ENCODE measurements at places on chromosomes 3 and 15.
A peak's percentile ranks its signal among the peaks of the same experiment; 100 is the strongest.

GRCh38 chr3:81463781-81464180 is 297.7 kb downstream of the GBE1 start:
- no peak for DNase-seq

DNA sequence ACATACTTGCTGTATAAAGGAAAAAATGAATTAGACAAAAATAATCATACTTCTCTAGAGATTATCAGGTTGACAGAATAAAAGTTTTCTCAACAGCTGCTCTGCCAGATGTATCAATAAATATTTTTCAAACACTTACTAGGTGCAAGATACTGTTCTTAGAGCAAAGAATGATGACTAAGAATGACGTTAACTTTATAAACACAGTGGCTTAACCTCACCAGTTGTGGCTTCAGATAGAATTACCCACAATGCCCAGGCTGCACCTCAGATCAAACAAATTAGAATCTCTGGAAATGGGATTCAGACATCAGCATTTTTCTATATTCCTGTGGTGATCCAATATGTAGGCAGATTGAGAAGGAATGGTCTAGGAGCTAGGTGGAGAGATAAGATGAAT is 422.4 kb upstream of the ATP11B start:
- DNase-seq, result peak; percentile 20

DNA sequence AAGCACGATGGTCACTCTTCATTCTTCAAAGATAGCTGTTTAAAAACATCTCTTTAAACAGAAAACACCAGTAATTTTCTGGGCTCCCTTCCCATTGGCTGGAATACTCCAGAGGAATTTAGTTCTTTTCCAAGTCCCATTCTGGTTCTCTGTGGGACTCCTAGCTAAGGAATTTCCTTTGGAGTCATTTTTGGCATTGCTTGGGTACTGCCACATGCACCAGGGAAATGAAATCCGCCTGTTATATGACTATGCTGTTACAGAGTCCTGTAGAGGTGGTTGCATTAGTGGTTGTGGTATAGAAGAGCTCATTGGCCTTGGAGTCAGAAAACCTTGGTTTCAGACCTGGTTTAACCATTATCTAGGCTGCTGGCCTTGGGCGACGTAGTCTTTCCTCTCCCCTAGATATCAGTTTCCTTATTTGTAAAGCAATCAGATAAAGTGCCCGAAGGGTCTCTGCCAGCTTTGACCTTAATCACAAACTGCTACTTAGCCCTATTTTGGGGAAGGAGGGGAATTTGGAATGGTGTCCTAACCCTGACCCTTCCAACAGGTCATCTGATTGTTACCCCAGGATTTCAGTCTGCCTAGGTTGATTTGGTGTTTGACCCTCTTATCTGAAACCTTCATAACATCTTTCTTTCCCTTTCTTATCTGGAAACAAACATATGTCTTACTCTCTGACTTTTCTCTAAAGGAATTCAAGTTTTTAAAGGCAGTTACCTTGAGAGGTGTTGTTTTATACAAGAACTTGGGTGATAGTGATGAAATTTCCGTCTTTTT is 13.4 kb downstream of the RTP1 start:
- DNase-seq, result no peak

- peak; percentile 1 for DNase-seq
These were observed 31.7 kb upstream of the DHX36 start for GRCh38 chr3:154356009-154356408.

DNA sequence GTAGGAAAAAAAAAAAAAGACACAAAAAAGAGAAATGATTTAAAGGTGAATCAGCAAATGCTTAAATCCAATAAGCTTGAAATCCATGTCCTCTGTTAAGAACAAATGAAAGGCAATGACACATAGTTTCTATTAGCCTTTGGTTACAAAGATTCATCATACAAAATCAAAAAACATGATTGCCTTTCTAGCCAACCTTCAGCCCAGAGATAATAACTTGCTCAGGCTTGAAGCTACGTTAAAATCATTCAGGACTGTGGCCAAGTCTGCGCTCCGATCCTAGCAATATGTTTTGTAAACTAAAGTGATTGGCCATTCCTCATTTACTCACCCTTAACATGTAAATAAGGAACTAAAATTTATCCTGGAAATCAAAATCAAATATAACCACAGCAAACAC is 556.7 kb downstream of the FGF12 start:
- DNase-seq, result peak; percentile 72

GRCh38 chr15:28107111-28107903 is 8.2 kb upstream of the OCA2 start:
- no peak for DNase-seq

GRCh38 chr15:78155355-78155939 is 6.3 kb downstream of the IDH3A start:
- no peak for DNase-seq

- DNase-seq, result no peak
These were observed 106.3 kb upstream of the ANKRD28 start for GRCh38 chr3:15903759-15904720.

DNA sequence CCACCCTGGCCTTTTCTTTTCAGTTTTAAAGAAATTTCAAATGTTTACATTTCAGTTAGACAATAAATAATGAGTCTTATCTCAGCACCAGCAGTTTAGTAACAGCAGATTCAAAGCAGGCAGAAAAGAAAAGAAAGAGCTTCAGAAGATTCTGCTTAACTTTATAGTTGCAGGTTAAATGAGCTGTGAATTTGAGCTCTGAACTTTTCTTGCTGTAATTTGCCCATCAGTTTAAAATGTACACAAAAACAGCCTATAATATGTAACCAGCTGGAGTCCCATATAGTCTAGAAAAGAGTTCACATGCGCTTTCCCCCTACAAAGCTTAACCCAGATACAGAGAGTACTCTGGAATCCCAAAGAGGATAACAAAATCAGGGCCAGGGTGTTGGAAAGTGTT is 59.7 kb upstream of the SIAH2 start:
- no peak for DNase-seq

GRCh38 chr3:100120012-100120411 is 5.7 kb upstream of the FILIP1L start:
- no peak for DNase-seq

DNA sequence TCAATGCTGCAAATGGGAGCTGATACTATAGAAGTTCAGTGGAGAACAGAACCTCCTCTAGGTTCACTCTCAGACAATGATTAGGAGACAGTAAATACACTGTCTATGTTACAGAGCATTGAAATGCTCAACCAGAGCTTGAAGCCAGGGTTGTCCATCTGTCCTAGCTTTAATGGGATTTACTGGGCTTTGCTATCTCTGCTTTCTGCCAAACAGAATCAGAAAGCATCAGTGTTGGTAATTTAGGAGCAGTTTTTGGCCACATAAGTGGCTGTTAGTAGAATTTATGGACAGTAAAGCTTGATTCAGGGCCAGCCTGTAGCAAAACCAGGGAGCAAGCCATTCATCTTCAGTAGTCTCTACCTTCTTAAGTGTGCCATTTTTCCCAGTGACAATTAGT is 396.3 kb downstream of the LSAMP start:
- no peak for DNase-seq

- DNase-seq, result peak; percentile 67
These were observed 119.9 kb downstream of the DGKG start for GRCh38 chr3:186241910-186242821.

GRCh38 chr3:97969541-97969940 is 2.7 kb downstream of the RIOX2 start:
- DNase-seq, result no peak

DNA sequence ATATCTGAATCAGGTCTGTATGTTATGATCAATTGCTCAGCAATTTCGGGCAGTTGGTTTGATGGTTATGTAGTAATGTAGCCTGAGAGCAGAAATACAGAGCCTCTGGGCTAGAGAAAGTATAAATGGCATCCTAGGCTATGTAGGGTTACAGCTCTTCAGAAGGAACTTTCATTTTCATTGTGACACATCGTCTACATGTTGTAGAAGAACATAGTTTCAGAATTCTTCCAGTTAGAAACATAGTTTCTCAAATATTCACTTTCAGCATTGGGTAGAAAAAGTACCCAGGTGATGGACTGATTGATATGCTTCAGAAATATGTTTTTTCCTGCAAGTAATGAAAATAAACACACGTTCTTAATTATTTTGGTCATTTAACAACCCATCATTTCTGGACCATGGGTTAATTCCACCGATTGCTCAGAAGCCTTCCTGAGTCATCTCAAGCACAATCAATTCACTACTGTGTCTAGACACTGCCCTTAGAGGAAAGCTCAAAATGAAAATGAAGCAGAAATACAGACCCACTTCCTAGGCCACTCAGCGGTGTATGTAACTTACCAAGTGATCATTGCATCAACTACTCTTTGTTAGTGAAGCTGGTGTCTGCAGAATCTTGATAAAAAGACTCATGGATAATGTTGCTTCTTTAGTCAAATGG is 88.8 kb upstream of the TSEN2 start:
- DNase-seq, result peak; percentile 49

DNA sequence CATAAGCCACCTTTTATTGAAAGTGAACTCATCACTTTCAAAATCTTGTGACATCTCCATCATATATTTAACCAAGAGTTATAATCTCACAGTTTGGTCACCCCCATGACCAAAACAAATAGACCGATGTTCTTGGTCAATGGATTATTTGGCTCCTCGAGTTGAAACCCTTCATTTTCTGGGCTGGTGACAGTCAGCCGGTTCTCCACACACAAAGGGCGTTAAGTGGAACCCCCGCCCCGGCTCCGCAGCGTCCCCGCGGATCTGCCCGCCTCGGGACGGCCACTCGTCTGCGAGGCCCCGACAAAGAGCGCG is 772 bp downstream of the TSPAN3 start:
- no peak for DNase-seq

DNA sequence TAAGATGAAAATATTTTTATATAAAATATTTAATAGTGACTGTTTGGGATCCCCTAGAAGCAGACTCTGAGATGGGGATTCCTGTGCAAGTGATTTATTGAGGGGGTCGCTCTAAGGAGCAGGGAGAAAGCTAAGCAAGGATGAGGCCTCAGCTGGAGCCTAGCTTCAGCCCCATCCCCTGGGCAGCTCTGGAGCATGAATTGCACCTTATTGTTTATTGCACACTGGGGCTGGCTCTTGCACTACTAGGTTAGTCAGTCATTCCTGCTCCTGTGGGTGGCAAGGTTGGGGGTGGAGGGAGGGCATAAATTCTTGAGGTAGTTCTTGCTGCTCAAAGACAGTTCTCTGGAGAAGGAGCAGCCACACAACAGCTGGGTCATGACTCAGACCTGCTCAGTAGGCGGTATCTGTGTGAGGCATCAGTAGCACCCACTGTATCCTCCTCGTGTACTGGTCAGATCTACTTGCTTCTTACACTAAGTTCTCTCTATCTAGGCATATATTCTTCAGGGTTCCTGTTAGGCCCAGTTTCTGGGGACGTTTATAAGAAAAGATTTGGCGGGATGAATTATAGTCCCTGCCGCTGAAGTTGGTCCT is 27.2 kb upstream of the TNFSF10 start:
- DNase-seq, result peak; percentile 92

GRCh38 chr3:41697702-41698101 is 264.2 kb downstream of the ULK4 start:
- DNase-seq, result no peak

DNA sequence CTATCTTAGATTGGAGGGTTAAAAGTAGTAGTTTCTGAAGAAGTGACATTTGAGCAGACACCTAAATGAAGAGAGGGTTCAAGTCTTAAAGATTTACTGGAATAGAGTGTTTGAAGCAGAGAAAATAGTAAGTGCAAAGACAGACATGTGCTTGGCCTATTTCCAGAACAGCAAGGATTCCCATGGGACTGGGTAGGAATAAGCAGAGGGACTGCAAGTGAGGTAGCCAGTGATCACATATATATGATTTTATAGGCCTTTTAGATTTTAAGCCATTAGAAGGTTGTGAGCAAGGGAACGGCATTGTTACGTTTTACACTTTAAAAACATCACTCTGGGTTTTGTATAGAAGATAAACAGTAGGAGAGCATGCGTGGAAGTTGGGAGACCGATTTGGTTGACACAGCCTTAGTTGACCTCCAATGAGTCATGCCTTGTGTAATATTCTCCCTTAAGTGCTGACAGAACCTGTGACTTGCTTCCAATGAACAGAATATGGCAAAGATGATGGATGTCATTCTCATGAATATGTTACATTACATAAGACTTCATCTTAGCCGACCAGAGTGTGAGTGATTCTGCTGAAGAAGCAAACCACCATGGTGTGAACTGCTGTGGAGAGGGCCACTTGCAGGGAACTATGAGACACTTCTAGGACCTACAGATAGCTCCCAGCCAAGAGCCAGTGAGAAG is 37.1 kb upstream of the SLC4A7 start:
- peak; percentile 90 for DNase-seq

DNA sequence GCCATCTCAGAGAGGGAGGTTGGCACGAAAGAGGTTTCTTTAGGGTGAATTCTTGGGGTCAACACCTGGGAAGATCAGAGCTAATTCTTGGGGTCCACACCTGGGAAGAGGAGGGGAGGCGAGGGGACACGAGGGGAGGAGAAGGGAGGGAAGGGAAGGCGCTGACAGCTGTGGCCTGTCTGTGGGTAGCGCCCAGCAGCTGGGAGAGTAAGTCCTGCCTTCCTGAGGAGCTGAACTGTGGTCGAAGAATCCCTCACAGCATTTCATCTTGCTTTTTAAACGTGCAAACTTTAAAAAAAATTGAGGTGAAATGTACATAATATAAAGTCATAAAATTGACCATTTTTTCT is 63.2 kb upstream of the CGNL1 start:
- DNase-seq, result no peak

DNA sequence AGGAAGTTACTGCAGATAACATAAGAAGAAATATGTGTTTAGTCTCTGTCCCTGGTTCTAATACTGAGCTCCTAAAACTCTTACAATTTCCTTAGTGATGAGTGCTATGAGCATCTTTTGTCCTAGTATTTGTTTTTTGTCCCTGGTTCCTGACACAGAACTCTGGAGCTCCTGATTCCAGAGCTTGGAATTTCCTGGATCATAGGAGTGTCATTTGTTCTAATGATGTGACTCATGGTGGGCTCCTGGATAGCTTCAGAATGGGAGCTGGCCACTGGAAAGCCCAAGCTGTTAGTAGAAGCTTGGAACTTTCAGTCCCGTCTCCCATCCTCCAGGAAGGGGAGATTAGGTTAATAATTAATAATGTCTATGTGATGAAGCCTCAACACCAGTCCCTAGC is 98.2 kb downstream of the CNTN6 start:
- DNase-seq, result no peak

DNA sequence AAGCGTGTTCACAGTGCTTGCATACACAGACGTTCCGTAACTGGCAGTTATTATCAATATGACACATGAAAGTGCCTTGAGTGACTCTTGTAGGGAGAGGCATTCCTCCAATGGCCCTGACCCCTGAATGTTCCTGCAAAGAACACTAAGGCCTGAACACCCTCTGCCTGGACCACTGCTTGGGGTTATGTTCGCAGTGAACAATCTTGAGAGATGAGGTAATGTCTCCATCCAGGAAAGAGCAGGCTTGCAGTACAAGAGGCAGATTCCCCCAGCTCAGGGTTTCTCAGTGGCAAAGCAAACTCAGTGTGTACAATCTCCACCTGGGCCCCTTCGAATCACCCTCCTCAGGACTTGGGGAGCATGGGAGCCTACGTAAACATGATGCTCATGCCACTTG is 324.6 kb downstream of the MAGI1 start:
- DNase-seq, result no peak

DNA sequence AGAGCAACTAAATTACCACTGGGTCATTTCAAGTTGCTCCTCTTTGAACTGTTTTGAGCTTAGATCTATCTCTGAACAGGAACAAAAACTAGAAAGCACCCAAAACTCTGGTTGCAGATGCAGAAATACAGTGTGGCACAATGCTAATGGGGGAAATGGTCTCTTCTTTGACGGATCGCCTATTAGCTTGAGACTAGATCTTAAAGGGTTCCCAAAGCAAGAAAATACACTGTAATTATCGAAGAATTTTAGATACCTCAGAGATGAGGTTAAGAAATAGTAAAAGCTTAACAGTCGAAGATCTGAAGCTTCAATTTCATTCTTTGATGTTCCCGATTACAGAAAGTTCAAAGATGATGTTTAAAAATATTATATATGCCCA is 818 bp downstream of the PPP1R2 start:
- peak; percentile 37 for DNase-seq

All from ELR (cell line).